ENCODE measurements at places on chromosomes 6 and 20.

DNA sequence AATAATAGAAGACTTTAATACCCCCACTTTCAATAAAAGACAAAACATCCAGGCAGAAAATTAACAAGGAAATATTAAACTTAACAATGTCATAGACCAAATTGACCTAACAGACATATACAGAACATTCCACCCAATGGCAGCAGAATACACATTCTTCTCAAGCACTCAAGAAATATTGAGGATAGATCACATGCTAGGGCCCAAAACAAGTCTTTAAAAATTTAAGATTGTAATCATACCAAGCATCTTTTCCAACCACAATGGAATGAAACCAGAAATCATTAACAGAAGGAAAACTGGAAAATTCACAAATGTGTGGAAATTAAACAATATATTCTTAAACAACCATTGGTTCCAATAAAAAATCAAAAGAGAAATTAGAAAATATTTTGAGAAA is 161.0 kb downstream of the COL12A1 start:
- DNase-seq = no peak

GRCh38 chr6:40376113-40376650 is 211.0 kb downstream of the LRFN2 start:
- DNase-seq = no peak

- DNase-seq = no peak
Measured at GRCh38 chr6:42514745-42515144, 49.1 kb upstream of the UBR2 start.

DNA sequence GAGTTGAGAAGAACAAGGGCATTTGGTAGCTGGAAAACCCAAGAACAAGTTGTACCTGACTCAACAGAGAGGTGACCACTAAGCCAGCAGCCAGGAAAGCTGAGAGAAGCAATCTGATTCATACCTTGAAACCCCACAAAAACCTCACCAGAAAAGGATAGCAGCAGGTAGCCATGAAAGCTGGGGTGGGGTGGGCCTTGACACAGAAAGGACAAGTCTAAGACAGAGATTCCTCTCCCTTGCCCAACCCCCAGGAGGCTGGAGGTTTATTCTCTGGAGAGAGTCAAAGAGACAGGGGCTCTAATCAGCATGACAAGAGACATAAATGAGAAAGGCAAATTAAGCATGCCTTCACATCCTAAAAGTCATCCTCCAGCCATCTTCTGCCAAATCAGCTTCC is 151.7 kb upstream of the DST start:
- no peak for DNase-seq

DNA sequence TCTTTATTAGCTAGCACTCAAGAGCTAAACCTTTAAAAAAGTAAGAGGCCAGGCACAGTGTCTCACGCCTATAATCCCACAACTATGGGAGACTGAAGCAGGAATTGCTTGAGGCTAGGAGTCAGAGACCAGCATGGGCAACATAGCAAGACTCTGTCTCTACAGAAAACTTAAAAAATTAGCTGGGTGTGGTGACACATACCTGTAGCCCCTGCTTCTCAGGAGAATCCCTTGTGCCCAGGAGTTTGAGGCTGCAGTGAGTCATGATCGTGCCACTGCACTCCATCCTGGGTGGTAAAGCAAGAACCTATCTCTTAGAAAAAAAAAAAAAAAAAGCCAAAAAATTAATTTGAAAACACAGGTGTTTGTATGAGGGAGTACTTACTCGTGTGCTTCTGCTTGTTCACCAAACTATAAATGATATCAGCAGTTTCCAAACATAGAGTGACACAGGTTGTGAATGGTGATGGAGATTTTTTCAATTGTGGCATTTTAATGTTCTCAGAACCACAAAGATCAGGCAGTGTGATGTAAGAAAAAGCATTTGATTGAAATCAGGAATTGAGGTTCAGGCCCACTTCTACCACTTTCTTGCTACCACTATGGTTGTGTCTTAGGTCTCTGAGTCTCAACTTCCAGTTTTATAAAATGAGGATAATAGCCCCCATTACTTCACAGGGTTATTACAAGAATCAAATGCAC is 104.9 kb downstream of the FOXO3 start:
- no peak for DNase-seq

DNA sequence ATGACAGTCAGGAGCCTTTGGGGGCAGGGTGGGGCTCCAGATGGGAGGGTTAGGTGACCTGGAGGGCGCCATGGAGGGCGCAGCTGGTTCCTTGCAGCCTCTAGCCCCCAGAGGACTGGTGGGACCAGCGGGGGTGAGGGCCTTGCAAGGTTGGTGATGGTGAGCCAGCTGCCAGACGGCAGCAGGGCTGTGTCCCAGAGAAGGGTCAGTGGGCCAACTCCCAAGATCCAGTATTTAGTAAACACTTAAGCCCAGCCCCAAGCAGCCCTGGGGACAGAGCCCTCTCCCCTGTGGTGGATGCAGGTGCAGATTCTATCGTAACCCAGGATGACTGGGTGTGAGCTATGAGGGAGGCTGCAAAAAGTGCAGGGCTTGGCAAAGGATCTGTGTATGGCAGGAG is 201.5 kb upstream of the RNF24 start:
- no peak for DNase-seq

GRCh38 chr6:48092550-48093217 is 18.3 kb downstream of the PTCHD4 start:
- no peak for DNase-seq

GRCh38 chr6:150690681-150691080 is 91.0 kb downstream of the PLEKHG1 start:
- no peak for DNase-seq

DNA sequence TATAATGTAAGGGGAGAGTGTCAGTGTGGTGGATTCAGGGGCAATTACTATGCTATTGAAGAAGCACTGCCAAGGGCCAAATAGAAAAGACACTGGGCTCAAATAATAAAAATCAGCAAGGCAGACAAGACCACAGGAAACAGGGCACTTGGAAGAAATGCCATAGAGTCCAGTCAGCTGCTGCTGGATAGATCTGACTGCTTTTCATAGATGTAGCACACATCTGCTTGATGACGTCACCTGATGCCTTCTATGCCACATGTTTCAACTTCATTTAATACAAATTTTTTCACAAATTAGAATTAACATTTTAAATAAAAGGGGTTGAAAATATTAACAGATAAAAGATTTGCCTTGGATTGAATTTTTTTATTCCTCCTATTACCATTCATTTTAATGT is 23.9 kb upstream of the AHI1 start:
- DNase-seq = no peak

DNA sequence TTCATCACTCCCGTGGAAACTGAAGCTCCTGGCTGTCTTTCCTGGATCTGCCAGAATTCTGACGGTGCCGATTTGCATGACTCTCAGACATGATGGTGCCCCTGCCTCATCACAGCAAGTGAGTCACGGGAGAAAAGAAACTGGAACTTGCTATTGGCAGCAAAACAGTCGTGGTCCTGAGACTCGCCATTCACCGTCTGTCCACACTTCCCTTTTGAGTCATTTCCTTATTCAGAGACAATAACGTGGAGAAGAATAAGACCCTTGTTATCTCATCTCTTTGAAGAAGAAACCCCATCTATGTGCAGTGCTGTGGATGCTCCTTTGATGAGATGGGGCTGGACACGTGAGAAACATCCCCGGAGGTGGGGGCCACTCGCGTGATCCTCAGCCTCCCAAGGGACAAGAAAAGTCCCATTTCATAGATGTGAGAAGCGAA is 4.2 kb downstream of the GPR31 start:
- DNase-seq = no peak

Data from Panc1 (cell line).